ENCODE measurements at places on chromosomes 16 and 17.

DNA sequence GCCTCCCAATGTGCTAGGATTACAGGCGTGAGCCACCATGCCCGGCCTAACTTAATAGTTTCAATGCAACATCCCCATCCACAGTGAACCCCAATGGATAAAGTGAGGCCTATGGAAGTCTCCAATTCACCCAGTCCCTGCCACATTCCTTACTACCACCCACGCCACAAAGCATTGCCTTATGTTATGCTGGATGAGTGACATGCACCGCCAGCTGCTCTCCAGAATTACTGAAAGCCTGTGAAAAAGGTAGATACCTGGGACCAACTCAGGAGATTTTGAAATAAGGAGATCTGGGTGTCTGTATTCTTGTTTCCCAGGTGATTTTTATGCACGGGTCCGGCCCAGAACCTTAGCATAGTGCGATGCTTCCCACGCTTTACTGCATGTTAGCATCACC lies 16.9 kb upstream of the GAS7 start:
- DNase-seq, result no peak

DNA sequence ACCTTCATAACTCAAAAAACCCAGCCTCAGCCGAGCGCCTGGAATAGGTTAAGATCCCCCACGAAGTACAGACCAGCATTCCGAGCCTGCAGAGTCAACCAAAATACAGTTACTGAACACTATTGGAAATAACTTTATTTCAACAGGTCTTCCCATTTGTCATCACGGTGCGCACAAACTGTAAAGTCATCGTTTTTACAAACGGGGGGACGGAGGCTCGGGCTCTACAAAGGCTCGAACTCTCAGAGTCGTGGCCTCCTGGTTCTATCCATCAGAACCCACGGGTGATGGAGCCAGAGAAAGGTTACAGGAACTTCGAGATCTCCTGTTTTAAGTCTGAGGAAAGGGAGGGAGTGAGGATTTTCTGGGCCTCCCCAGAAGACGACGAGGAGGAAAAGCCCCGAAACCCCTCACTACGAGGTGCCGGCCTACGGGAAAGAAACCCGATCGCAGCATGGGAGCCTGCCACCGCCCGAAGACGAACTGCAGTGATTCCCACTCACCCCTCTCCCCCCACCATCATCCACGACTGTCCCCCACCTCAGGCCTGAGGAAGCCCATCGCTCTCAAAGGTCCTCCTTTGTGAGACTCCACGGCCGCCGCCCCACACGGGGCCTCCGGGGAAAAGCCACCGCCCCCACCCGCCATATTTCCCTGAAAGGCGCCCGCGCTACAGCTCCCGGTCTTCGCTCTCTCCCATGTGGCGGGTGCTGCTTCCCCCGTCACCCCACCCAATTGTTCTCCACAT lies 917 bp downstream of the YWHAE start:
- no peak for DNase-seq

DNA sequence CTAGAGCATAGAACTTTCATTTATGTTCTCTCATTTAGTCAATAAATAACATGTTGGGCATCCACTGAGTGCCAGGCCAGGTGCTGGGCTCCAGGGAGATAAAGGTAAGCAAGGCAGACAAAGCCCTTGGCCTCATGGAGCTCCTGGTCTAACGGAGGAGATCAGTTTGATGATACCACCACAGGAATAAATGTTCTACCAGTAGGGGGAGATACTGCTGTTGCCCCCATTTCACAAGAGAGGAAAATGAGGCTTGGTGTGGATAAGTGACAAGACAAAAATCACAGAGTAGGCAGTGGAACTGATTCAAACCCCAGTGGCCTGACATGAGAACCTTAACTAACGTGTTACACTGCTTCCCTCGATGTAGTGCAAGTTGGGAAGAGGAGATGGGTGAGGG lies 80.4 kb upstream of the ERCC4 start:
- no peak for DNase-seq

DNA sequence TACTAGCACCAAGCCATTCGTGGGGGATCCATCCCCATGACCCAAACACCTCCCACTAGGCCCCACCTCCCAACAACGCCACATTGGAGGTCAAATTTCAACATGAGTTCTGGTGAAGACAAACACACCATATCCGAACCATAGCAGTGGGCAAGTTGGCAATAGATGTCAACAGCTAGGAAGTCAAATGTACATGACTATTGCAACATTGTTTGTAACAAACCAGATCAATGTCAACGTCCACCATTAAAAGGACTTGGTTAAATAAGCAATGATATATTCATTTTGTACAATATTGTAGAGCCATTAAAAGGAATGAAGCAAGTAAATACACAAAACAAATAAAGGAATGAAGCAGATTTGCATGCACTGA lies 26.5 kb upstream of the CIITA start:
- no peak for DNase-seq

Measured in anterior cingulate cortex (tissue), 58 donors.